ENCODE measurements at places on chromosomes 1 and 21. TPM values are rescaled to one million over a fixed set of nuclear protein-coding genes. Genes with fewer than 3 reads are reported as not detected.

The DLGAP3 gene
- total RNA-seq: 0.35 TPM

The GUCA2A gene
- total RNA-seq: not detected

The LCE2A gene
- total RNA-seq: not detected

The CDC14A gene
- total RNA-seq: 12.0 TPM

All from upper lobe of right lung (tissue), 1 donor.